ENCODE measurements at places on chromosomes 11 and 22. TPM values are rescaled to one million over a fixed set of nuclear protein-coding genes. Genes with fewer than 3 reads are reported as not detected.

Gene OR51I1
- total RNA-seq, result not detected

Gene TTLL1
- total RNA-seq, result 2.0 TPM

Gene CDC42BPG
- 1.9 TPM for total RNA-seq

Gene CYTH4
- 0.94 TPM for total RNA-seq

Gene TBX1
- 4.1 TPM for total RNA-seq

Gene UNC93B1
- 74.8 TPM for total RNA-seq

Gene OR52H1
- total RNA-seq, result not detected

Gene KRTAP5-7
- not detected for total RNA-seq

Gene SLC1A2
- total RNA-seq, result 0.35 TPM

Gene NEAT1
- 272 TPM for total RNA-seq

Gene CRY2
- total RNA-seq, result 3.3 TPM

Gene AIFM3
- total RNA-seq, result 4.8 TPM

Gene MPZL2
- not detected for total RNA-seq

Gene SLC29A2
- 4.9 TPM for total RNA-seq

Gene APOBEC3G
- total RNA-seq, result not detected

Gene PATE2
- total RNA-seq, result not detected

Gene RFPL3
- total RNA-seq, result not detected

Gene MFNG
- 2.0 TPM for total RNA-seq

Gene RTN4RL2
- total RNA-seq, result 129 TPM

Gene BAIAP2L2
- 4.4 TPM for total RNA-seq

Gene RELT
- total RNA-seq, result 8.0 TPM

Gene SCUBE2
- 0.43 TPM for total RNA-seq

Gene IGF2
- 1.4 TPM for total RNA-seq

Gene LMO1
- total RNA-seq, result 3.3 TPM

Gene SLC22A9
- total RNA-seq, result not detected

Gene OR8H3
- total RNA-seq, result not detected

Gene VSTM5
- not detected for total RNA-seq

Gene MRPL17
- 102 TPM for total RNA-seq

Gene SPON1
- total RNA-seq, result not detected

Gene TMEM86A
- 0.29 TPM for total RNA-seq

Gene MRGPRX4
- not detected for total RNA-seq
